H7 (cell line): ENCODE measurements at places on chromosomes 7 and 10. TPM values are rescaled to one million over a fixed set of nuclear protein-coding genes. Genes with fewer than 3 reads are reported as not detected.

Gene APBB1IP
- total RNA-seq = not detected in 2 replicates

Gene LIPF
- not detected in 2 replicates for total RNA-seq

Gene EPHA1
- 176 and 189 TPM in 2 replicates for total RNA-seq

Gene CDH23
- 4.5 and 4.7 TPM in 2 replicates for total RNA-seq

Gene UMAD1
- total RNA-seq = 13.4 and 15.0 TPM in 2 replicates

Gene CYP26C1
- total RNA-seq = 0.26 and 0.28 TPM in 2 replicates

Gene KIF11
- total RNA-seq = 44.2 and 59.1 TPM in 2 replicates

Gene SLC39A12
- 0.03 TPM in 1 of 2 replicates, not detected in the other for total RNA-seq

Gene TRAPPC14
- 13.6 and 14.8 TPM in 2 replicates for total RNA-seq

Gene NAPEPLD
- 1.6 and 1.9 TPM in 2 replicates for total RNA-seq

Gene SLC18A2
- total RNA-seq = 0.52 and 0.85 TPM in 2 replicates

Gene HEPACAM2
- not detected in 2 replicates for total RNA-seq

Gene DLX6
- total RNA-seq = not detected in 2 replicates

Gene GNGT1
- total RNA-seq = not detected in 2 replicates

Gene MMRN2
- total RNA-seq = 1.7 and 2.7 TPM in 2 replicates

Gene SKIDA1
- total RNA-seq = 10.4 and 15.1 TPM in 2 replicates

Gene HOXA10
- not detected in 2 replicates for total RNA-seq

Gene NAT16
- total RNA-seq = 0.30 and 0.59 TPM in 2 replicates

Gene IDI2
- not detected in 2 replicates for total RNA-seq

Gene UTF1
- total RNA-seq = 8.8 and 13.4 TPM in 2 replicates

Gene PRKCQ
- total RNA-seq = 12.7 and 17.4 TPM in 2 replicates

Gene TRIL
- 1.5 and 2.2 TPM in 2 replicates for total RNA-seq

Gene ZNF33B
- total RNA-seq = 5.4 and 13.6 TPM in 2 replicates

Gene ELMO1
- 8.0 and 8.7 TPM in 2 replicates for total RNA-seq

Gene LIPK
- total RNA-seq = not detected in 2 replicates

Gene SCART1
- total RNA-seq = 0.03 and 0.44 TPM in 2 replicates

Gene PPP1R17
- total RNA-seq = 0.22 and 2.3 TPM in 2 replicates

Gene WNT2
- not detected in 2 replicates for total RNA-seq

Gene CARD11
- 21.4 and 32.7 TPM in 2 replicates for total RNA-seq

Gene NPSR1
- total RNA-seq = not detected in 2 replicates

Gene JAZF1
- total RNA-seq = 11.3 and 13.5 TPM in 2 replicates

Gene SOSTDC1
- not detected in 2 replicates for total RNA-seq

Gene CLEC2L
- total RNA-seq = not detected in 2 replicates

Gene KIAA1549
- 6.0 and 6.4 TPM in 2 replicates for total RNA-seq

Gene ASB10
- total RNA-seq = not detected in 2 replicates

Gene NXPH1
- total RNA-seq = 0.10 and 0.37 TPM in 2 replicates

Gene CXCL12
- 21.1 and 42.8 TPM in 2 replicates for total RNA-seq

Gene PTTG1IP2
- total RNA-seq = 0.90 TPM in 1 of 2 replicates, not detected in the other

Gene OR9A2
- not detected in 2 replicates for total RNA-seq

Gene SUN3
- total RNA-seq = not detected in 2 replicates

Gene LRRTM3
- total RNA-seq = 0.21 and 0.33 TPM in 2 replicates
